ENCODE measurements at places on chromosomes 4 and X. TPM values are rescaled to one million over a fixed set of nuclear protein-coding genes. Genes with fewer than 3 reads are reported as not detected.
A peak's percentile ranks its signal among the peaks of the same experiment; 100 is the strongest.

GRCh38 chr4:147581606-147582350 is 35.4 kb upstream of the TMEM184C start:
- DNase-seq: no peak

The MSN gene
- total RNA-seq: 361 TPM

DNA sequence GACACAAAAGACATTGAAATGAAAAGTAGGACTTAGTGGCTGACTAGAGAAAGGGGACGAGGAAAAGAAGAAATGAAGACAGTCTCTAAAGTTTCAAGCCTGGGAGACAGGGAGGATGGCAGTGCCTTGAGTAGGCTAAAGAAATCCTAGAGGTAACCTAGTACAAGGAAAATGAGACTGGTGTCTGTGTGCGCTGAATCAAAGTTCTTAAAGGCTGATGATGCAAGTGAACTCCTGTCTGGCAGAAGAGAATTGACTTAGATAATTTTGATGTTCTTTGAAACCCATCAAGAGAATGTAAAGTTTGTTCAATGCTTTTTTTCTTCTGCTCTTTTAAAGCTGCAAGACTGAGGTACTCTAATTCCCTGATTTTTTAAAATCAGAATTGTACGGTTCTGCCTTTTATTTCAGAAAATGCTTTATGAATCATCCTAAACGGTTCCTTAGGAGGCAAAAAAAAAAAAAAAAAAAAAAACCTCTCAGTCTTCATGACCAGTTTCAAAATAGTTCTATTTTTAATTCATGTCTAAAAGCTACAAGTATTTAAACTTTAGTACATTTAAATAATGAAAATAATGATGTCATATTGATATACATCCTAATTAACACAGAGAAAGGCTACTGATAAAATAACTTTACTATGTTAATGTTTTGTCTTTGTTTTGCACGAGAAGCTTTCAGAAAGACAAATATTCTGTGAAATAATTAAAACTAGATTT is 189.8 kb downstream of the PPP3CA start:
- no peak for DNase-seq

DNA sequence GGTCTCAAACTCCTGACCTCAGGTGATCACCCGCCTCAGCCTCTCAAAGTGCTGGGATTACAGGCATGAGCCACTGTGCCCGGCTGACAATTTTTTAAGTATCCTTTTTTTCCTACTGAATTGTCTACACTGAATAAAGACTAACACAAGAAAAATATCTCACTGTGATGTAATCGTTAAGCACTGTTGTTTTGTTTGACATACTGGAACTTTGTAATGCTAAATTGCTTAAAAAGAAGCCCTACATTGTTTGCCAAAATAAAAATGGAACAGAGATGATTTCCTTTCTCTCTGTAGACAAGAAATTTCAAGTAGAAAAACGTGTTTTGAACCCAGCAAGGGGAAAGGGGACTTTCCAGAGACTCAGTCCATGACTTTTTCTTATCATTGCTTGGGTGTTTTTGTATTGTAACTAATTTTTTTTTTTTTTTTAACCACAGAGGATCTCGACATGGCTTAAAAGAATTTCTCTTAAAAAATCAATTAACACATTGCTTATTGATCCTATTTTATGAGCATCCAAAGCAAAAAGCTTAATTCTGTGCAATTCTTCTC is 74.9 kb downstream of the TMEM156 start:
- no peak for DNase-seq

DNA sequence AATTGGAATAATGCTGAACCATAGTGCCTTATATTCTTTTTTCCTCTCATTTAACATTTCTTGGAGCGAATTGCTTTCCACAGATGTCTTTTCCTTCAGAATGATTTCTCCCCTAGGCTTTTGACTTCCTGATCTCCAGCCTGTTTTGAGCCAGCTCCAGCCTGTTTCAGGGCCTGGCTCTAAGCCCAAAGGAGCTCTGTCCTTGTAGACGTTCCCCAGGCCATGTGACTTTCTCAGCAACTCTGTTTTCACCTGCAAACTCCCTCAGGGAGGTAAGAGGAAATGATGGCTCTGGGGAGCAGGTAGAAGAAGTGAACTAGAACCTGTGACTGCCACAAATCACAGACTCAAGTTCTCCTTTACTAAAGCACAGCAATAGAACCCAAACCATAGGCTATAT is 89.1 kb downstream of the AKAP4 start:
- no peak for DNase-seq

- no peak for DNase-seq
Measured at GRCh38 chrX:54496517-54496852, 451 bp upstream of the FGD1 start.

DNA sequence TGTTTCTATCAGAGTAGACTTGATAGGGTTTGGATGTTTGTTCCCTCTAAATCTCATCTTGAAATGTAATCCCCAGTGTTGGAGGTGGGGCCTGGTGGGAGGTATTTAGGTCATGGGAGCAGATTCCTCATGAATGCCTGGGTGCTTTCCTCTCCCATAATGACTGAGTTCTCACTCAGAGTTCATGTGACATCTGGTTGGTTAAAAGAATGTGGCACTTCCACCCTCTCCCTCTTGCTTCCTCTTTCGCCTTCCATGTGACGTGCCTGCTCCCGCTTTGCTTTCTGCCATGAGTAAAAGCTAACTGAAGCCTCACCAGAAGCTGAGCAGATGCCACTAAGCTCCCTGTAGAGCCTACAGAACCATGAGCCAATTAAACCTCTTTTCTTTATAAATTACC is 47.3 kb upstream of the SRPX start:
- no peak for DNase-seq

- peak; percentile 61 for DNase-seq
Measured at GRCh38 chr4:118683513-118683912, 1.7 kb upstream of the METTL14 start.

DNA sequence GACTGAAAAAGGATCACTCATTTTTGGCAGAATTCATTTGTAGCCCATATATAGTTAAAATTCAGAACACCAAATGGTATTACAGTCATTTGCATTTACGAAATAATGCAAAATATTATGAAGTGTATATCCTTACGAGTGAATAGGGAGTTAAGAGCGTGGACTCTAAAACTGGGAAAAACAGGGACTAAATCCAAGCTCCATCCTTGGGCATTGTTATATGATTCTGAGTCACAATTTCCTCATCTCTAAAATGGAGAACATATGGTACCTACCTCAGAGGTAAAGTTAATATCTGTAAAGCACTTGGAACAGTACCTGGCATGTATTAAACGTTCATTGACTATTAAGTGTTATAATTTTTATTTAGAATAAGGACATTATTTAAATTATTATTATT is 106.3 kb downstream of the ZAR1 start:
- DNase-seq: no peak

The NR0B1 gene
- total RNA-seq: not detected

The CLIC2 gene
- total RNA-seq: 0.07 TPM

The RASSF6 gene
- total RNA-seq: 2.9 TPM

- peak; percentile 90 for DNase-seq
Measured at GRCh38 chr4:128810331-128810870, 901 bp downstream of the JADE1 start.

DNA sequence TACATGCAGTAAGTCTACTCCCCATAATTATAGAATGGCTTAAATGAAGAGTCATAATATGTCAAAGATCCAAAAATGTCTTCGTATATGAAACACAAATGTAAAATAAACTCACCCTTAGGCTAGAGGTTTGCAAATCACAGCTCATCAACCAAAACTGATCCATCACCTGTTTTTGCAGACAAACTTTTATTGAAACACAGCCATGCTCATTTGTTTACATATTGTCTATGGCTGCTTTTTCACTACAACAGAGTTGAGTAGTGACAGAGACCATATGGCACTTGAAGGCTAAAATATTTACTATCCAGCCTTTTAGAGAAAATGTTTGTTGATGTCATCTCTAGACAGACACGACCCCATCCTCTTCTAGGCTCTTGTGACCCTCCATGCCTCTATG is 64.5 kb upstream of the GEMIN8 start:
- no peak for DNase-seq

DNA sequence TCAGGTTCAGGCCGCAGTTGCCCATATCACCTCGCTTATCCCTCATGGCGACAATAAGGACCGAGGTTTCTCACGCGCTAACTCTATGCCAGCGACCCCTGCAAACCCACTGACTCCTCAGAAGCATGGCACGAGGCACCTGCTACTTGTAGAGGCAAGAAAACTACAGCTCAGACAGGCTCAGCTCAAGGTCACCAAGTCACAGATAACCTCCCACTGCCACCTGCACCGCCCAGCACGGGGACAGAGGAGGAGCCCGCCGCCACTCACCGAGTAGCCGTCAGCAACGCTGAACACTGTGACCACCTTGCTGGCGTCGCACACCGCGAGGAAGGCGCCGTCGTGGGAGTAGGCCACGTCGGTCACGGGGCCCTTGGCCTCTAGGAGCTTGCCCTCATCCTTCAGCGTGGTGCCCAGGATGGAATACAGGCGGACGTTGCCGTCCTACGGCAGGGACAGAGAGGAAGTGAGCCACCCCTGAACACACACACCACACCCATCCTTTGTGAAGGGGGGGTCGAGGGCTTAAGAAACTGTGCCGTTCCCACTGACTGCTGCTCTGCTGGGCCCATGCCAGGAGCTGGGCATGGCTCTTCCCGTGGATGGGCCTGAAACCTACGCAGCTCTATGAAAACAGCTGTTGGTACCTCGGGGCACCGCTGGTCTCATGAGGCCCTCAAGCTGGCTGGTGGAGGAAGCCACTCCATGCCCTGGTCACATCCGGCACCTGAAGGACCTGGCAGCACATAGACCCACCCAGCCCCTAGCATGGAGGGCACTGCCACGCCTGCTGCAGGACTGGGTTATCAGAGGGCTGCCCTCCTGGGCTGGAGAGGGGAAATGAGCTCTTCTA is 38.9 kb downstream of the WDR1 start:
- no peak for DNase-seq

The ZAR1 gene
- not detected for total RNA-seq

The FAM236D gene
- not detected for total RNA-seq

DNA sequence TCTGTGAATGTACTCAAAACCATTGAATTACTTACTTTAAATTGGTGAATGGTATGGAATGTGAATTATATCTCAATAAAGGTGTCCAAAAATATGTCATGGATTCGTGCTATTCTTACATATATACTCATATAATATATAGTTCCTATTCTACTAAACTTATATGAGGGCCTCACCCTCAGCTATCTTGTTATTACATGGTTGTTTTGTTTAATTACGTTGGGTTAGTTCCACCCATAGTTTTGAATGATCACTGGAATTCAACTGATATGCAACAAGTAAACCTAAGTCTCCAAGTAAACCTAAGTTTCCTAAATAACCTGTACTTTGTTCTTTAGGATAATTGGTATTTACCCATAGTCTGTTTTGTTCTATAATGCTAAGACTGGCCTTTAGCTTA is 30.6 kb upstream of the CD99L2 start:
- no peak for DNase-seq

DNA sequence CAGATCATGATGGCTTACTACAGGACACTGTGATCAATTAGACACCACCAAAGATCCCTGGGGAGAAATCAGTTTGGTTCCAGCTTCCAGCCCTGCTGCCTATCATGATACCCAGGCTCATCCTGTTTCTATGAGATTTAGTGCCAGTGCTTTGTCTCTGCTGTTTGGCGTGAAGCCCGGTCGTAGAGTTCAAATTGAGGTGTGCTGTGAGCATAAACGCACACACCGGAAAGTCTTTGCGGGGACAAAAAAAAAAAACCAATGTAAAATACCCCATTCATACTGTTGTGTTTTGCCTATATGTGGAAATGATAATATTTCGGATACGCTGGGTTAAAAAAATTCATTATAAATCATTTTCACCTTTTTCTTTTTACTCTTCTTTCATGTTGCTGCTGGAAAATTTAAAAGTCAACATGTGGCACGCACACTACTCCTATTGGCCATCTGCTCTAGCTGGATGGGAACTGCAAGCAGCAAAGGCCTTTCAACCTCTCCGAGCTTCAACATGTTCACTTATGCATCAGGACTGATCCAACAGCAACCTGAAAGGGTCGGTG is 607 bp upstream of the DKC1 start:
- DNase-seq: no peak

GRCh38 chrX:35919536-35920309 is at the start of gene CFAP47:
Gene CFAP47, plus strand, starts transcription at chrX:35919734. Its CDS starts 66 bp downstream, at chrX:35919800.
- DNase-seq: no peak

The NPFFR2 gene
- not detected for total RNA-seq

GRCh38 chr4:78780093-78780492 is 3.9 kb downstream of the BMP2K start:
- DNase-seq: no peak

GRCh38 chrX:152897222-152898131 is at the start of gene ZNF185:
Gene ZNF185, plus strand, starts transcription at chrX:152898067. Its CDS starts 16,423 bp downstream, at chrX:152914490.
- no peak for DNase-seq

DNA sequence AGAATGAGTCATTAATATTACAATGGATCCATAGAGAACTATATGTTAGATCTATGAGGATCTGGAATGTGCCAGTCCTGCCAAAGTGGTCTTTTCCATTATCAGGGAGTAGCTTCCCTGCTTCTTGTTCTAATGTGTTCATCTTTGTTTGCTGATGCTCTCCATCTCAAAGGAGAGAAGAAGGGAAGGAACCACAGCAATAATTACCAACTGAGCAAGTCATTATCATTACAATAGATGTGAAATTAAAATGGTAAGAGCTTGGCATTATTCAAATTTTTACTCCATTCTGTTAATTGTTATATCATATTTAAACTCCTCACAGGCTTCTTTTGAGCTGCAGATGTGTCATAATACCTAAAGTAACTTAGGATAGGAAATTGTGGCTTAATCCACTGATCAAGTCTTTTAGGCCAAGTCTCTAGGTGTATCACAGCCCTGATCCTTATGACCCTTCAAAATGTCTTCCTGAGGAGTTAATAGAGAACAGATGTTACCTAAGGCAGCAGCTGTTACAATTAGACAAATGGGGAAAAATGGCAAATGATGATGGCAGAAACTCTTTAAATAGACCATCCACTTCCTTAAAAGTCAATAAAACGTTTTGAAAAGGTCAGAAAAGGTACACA is 1492.7 kb upstream of the IGFBP7 start:
- no peak for DNase-seq

DNA sequence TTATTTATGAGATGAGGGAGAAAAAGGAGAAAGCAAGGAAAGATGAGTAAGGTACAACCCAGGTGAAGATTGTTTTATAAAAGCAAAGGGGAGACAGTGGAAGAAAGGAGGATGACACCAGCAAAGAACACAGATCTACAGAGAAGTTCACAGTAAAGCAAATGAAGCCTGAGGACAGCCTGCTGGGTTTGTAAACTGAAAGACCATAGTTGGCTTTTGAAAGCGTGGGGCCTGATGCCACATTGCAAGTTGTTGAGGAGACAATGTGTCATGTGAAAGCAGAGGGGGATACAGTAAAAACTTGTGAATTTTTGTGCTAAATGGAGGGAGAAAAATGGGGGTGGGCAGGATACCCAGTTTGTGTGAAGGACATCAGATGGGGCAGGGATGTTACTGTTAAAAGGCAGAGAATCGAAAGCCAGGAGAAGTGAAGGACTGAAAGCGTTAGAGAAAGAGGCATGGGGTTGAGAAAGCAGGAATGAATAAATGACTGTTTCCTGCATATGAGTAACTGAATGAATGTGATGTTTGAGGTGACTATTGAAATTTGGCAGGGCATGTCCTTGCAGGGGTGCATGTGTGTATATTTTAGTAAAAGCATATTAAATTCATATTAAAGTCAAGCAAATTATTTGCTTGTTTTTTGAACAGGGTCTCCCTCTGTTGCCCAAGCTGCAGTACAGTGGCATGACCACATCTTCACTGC is 69.6 kb downstream of the SPRY1 start:
- DNase-seq: no peak

GRCh38 chr4:39715788-39716187 is 17.9 kb downstream of the UBE2K start:
- DNase-seq: no peak

The MMRN1 gene
- total RNA-seq: not detected
